ENCODE measurements at places on chromosomes 16 and 17.

- no peak for DNase-seq
- no peaks in the 10 kb centered on the region for H3K4me1 ChIP-seq
- H3K27ac ChIP-seq = no peak overlapping the region
These were observed 35.8 kb downstream of the CACNG3 start for GRCh38 chr16:24291932-24292331.

DNA sequence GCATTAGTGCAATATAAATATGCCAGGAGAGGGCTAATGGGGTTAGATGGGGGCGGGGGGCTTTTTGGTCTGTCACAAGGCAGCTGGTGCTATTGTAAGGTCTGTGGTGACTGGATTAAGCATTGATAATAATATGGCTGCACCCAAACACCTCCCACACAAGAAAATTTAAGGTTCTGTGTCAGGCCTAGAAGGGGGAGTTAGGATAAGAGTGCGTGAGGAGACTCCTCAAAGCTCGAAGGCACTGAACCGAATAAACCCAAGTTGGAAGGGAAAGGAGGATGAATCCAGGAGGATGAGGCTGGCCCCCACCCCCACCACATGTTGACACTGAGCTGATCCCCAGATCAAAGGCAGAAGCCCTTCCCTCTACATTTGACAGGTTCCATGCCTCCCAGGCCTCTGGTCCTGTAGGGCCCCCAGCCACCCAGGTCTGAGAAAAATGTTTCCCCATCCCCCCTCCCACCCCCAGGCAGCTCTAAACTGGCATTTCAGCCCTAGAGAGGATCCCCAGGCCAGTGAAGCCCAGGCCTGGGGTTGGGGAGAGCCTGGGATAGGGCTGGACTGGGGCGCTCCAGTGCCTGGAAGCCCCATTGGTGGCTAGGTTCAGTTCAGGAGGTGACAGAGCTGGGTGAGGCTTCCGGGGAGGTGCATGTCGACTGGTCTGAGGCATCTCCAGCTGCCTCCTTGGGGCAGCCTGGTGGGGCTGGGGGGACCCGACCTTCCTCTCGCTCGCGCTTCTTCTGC, 1.7 kb downstream of the HOXB1 start:
- H3K4me3 ChIP-seq = no peak overlapping the region
- H3K27me3 ChIP-seq = peaks cover 76% of the 10 kb centered on the region
- no peak for DNase-seq
- H3K27ac ChIP-seq = no peak overlapping the region
- H3K4me1 ChIP-seq = no peaks in the 10 kb centered on the region

DNA sequence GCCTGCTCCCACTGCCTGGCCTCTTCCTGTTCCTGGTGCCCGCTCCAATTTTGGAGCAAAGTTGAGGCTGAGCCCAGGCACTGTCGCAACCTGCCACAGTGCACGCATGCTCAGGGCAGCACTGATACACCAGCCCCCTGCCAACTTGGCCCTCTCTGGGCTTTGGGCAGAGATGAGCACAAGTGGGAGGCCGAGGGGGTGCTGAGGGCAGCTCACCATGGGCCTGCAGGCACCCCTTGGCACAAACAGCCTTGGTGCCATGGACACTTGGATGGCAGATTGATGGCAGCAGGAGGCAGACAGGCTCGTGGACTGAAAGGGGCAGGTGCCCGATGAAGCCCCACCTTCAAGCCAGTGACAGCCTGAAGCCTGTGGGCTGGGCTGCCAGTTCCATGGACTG, 42.9 kb downstream of the PIGL start:
- no peak overlapping the region for H3K4me3 ChIP-seq
- H3K36me3 ChIP-seq = no peaks in the 10 kb centered on the region

- H3K4me1 ChIP-seq = no peaks in the 10 kb centered on the region
- H3K27me3 ChIP-seq = peaks cover 11% of the 10 kb centered on the region
- H3K4me3 ChIP-seq = no peak overlapping the region
- H3K36me3 ChIP-seq = no peaks in the 10 kb centered on the region
- H3K27ac ChIP-seq = no peak overlapping the region
These were observed 6.5 kb upstream of the DHX40 start for GRCh38 chr17:59558953-59559352.

- H3K36me3 ChIP-seq = peaks cover 4% of the 10 kb centered on the region
- no peaks in the 10 kb centered on the region for H3K4me1 ChIP-seq
- no peak for DNase-seq
These were observed 6.3 kb upstream of the KCNG4 start for GRCh38 chr16:84245956-84246678.

GRCh38 chr16:88678224-88678979, 7.9 kb downstream of the SNAI3 start:
- DNase-seq = no peak
- no peak overlapping the region for H3K4me3 ChIP-seq
- no peaks in the 10 kb centered on the region for H3K4me1 ChIP-seq
- peaks cover 2% of the 10 kb centered on the region for H3K36me3 ChIP-seq
- H3K27me3 ChIP-seq = peaks cover 6% of the 10 kb centered on the region
- no peak overlapping the region for H3K27ac ChIP-seq

- H3K27ac ChIP-seq = no peak overlapping the region
These were observed 52.3 kb downstream of the ABCC1 start for GRCh38 chr16:16001596-16002255.

DNA sequence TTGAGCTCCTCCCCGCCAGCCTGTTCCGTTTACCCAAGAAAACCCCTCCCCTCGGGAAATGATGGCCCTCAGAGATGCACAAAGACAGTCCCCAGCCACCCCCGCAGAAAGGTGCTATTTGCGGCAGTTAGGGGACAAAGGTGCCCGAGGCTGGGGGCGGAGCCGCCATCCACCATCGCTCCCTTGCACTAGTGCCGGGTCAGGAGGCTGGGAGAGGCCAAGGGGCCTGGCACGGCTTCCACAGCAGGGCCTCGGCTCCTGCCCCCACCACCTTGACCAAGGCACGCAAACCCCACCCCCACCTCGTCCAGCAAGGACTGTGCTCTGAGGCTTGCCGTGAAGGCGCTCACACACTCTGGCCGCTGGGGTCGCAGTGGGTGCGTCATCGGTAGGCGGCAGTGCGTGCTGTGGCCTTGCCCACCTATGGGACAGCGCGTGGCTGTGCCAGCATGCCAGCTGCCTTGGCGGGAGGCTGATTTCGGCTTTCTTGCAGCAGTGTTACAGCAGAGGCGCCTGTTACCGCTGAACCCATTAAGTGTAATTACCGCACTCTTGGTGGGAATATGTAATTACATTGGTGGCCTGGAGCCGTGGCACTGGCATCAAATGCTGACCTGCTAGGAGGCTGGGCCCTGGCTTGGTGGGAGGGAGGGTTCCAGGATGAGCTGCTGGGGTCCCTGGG, 31.8 kb downstream of the TPSG1 start:
- DNase-seq = no peak
- H3K27me3 ChIP-seq = no peaks in the 10 kb centered on the region
- peaks cover 6% of the 10 kb centered on the region for H3K4me1 ChIP-seq
- no peak overlapping the region for H3K4me3 ChIP-seq
- no peak overlapping the region for H3K27ac ChIP-seq

DNA sequence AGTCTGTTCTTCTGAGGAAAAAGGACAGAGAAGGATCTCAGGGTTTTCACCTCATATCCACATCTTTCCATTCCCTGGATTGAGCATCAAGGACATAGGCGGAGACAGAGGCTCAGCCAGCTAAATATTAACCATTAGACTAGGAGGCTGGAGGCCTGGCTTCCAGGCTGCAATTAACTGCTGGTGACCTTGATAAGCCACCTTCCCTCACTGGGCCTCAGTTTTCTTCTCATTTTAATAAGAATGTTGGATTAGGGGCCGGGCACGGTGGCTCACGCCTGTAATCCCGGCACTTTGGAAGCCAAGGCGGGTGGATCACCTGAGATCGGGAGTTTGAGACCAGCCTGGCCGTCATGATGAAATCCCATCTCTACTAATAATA, 25.6 kb upstream of the CNOT1 start:
- no peak overlapping the region for H3K4me3 ChIP-seq
- H3K36me3 ChIP-seq = no peaks in the 10 kb centered on the region
- DNase-seq = no peak
- no peaks in the 10 kb centered on the region for H3K27me3 ChIP-seq
- no peak overlapping the region for H3K27ac ChIP-seq
- H3K4me1 ChIP-seq = no peaks in the 10 kb centered on the region

- H3K27me3 ChIP-seq = peaks cover 46% of the 10 kb centered on the region
- DNase-seq = no peak
- H3K27ac ChIP-seq = no peak overlapping the region
These were observed 16.4 kb downstream of the KCNG4 start for GRCh38 chr16:84223456-84223855.

GRCh38 chr17:32917842-32918241, 10.1 kb upstream of the TMEM98 start:
- H3K27ac ChIP-seq = no peak overlapping the region
- no peaks in the 10 kb centered on the region for H3K4me1 ChIP-seq
- H3K4me3 ChIP-seq = no peak overlapping the region
- no peak for DNase-seq

DNA sequence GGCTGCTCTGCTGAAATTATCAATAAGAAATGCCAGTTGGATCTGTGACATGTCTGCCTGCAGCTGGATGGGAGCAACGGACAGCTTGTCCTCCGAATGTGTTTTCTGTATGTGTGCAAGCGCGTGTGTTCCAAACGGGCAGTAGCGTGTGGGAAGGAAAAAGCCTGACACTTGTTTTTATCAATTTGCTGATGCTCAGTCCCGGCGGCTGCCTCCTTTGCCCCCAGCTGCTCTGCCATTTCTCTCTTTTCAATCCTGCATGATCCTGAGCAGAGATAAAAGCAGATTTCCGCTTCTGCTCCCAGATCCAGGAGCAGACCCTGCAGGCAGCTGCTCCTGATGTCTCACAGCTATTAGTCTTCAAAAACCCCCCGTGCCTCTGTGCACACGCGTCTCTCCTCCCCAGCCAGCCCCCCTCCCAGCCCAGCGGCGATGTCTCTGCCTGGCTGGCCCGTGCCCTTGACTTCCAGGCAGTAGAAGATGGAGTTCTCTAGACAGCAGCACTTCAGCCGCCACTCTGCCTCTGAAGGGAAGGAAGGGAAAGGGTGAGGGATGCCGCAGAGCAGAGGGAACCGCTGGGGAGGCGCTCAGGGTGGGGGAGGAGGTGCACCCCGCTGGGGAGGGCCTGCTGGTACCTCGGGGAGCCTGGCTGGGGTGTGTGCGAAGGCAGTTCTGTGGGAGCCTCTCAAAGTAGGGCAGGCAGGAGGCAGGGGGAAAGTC, 4.1 kb downstream of the PRCD start:
- no peak overlapping the region for H3K27ac ChIP-seq
- H3K4me3 ChIP-seq = no peak overlapping the region
- peaks cover 19% of the 10 kb centered on the region for H3K4me1 ChIP-seq
- H3K36me3 ChIP-seq = no peaks in the 10 kb centered on the region

DNA sequence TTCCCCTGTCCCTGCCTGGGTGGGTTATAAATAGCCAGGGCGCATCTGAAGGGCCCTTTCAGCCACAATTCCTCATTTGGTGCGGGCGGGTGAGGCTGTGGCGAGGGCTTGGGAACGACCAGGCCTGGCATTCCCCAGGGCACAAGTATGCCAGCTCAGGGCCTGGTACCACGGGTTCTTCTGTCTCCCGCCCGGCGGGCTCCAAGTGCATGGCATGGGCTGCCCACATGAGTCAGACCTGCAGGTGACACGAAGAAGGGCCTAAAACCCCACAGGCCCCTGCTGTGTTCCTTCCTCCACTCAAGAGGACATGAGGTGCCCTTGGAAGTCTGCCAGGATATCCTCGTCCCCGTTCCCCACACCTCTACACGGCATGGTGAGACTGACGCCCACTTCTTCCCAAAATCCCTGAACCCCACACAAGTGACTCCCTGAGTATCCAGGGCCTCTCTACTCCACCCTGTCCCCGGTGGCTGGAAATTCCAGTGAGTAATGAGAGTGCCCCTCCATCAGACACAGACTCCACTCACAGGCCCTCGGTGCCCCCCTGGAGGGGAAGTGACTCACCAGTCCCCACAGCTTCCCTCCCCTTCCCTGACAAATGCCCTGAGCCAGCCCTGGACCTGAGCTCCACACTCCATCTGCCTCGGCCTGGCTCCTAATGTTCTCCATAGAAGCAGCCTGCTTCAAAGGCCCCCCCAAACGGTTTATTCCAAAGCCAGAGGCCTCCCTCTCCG, 68.8 kb downstream of the ABR start:
- peak; percentile 97 for DNase-seq
- H3K4me1 ChIP-seq = peaks cover 66% of the 10 kb centered on the region
- peak overlapping the region; percentile 100 for H3K27ac ChIP-seq
- no peaks in the 10 kb centered on the region for H3K27me3 ChIP-seq
- H3K4me3 ChIP-seq = peak overlapping the region; percentile 37
- no peaks in the 10 kb centered on the region for H3K36me3 ChIP-seq

DNA sequence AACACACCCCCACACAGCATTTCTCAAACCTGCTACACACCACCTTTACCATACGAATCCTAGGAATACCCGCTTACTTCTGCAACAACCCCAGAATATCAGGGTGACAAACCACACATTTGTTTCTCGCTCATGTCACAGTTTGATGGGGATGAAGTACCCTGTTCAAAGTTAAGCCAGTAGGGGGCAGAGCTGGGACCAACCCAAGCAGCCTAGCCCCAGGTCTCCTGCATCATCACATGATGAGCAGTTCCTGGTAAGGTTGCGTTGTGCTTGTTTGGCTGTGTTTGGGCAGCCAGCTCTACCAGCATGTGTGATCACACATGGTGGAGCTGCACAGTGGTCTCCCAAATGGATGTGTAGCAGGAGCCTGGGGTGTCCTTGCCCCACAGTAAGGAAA, 103.6 kb upstream of the C16orf82 start:
- no peaks in the 10 kb centered on the region for H3K36me3 ChIP-seq
- DNase-seq = no peak
- H3K27me3 ChIP-seq = peaks cover 7% of the 10 kb centered on the region

GRCh38 chr17:44793885-44794842, 35.4 kb downstream of the ADAM11 start:
- peak overlapping the region; percentile 26 for H3K4me3 ChIP-seq
- no peaks in the 10 kb centered on the region for H3K27me3 ChIP-seq
- H3K4me1 ChIP-seq = peaks cover 49% of the 10 kb centered on the region
- H3K36me3 ChIP-seq = peaks cover 2% of the 10 kb centered on the region

- peaks cover 9% of the 10 kb centered on the region for H3K27me3 ChIP-seq
- H3K4me3 ChIP-seq = no peak overlapping the region
- no peaks in the 10 kb centered on the region for H3K36me3 ChIP-seq
- H3K4me1 ChIP-seq = peaks cover 6% of the 10 kb centered on the region
- no peak for DNase-seq
- H3K27ac ChIP-seq = no peak overlapping the region
These were observed 79.1 kb downstream of the KLHDC4 start for GRCh38 chr16:87686697-87687096.
